HEK293T (cell line): ENCODE measurements at places on chromosomes 5 and 9.

DNA sequence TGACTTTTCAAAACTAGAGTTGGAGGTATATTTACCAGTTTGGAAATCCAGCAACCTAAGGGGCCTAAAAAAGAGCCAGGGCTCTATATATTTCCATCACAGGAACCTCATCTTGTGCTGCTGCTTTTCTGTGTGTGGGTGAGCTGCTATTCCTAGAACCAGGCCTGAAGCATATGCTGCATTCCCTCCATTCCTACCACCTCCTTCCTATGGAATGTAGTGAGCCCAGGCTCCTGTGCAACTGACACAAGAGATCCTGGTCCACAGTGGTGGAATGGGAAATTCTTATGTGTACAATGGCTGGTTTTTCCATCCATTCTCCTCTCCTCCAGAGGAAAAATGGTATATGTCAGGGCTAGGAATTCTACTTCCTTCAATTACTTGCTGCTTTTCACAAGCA is 39.1 kb downstream of the SPEF2 start:
- no peak for DNase-seq

DNA sequence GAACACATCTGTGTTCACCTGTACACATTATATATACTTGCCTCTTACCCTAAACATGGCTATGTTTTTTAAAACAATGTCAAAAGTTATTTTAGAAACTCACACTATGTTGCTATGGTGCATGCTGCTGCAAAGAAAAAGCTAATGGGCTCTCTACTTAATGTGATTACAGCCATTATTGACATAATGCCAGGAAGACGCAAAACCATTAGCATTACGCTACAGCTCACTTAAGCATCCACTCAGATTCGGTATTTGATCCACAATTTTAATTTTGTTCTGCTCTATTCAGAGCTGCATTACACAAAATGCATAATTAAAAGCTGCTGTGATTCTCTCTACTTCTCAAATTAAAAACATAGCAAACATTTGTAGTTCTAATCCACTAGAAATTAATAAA is 395.2 kb downstream of the BNC2 start:
- no peak for DNase-seq

GRCh38 chr5:4758550-4758949 is 381.6 kb upstream of the ADAMTS16 start:
- DNase-seq, result no peak

DNA sequence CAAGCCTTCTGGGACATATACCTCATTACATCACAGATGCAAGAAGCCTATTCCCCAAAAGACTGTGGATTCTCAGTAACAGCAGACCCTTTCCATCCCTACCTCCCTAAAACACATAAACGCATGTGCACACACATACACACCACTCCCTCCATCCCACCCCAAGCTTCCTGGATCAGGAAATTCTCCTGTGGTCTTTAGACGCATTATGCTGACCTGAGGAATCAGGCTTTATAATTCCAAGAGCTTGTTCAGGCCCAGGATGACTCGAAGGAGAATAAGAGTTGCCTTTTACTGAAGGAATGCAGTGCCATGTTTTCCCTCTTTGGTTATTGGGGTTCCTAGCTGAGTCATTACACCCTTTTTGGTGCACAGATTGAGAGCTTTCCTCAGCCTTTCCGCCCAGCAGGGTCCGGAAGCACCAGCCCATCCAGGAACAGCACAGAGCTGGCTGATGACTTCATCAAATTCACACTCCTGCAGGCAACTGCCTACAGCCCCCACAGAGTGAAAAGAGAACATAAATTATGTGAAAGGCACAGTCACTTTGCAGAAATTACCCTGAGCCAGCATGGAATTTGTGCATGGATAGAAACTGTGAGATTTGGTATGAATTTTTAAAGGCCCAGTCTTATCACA is 385.0 kb upstream of the TRPC7 start:
- DNase-seq, result no peak
